ENCODE measurements at places on chromosomes 3 and 15.

DNA sequence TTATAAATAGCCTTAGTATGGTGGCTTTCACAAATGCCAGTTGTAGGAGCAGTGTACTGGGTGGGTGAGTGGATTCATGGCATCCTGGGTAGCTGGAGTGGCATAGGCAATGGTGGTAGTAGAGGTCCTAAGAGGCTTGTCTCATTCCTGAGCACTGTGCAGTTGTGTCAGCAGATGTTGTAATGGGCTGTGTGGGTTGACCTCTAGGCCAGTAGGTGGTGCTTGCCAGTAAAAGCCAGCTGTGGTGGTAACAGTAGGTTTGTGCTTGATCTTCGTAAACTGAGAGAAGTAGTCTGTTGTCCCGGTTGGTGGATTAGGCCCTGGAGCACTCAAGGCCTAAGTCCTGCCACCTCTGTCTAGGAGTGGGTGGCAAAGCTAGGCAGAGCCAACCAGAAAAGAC, 149.7 kb upstream of the SUCLG2 start:
- DNase-seq, result no peak

DNA sequence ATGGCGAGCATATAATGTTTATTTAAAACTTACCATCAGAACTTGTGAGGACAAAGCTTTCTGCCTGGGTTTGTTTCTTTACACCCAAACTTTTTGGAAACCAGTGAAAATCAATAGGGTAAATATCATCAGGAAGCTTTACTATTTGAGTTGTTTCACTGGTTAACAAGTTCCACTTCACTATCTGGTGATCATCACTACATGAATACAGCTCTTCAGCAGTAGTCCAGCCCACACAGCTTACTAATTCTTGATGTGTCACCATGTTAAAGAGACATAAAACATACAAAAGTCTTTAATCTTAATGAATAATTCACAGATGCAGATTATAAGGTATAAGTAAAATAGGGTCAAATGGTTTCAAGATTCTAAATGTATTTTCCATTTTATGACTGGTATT, 17.6 kb downstream of the IFT80 start:
- no peak for DNase-seq

DNA sequence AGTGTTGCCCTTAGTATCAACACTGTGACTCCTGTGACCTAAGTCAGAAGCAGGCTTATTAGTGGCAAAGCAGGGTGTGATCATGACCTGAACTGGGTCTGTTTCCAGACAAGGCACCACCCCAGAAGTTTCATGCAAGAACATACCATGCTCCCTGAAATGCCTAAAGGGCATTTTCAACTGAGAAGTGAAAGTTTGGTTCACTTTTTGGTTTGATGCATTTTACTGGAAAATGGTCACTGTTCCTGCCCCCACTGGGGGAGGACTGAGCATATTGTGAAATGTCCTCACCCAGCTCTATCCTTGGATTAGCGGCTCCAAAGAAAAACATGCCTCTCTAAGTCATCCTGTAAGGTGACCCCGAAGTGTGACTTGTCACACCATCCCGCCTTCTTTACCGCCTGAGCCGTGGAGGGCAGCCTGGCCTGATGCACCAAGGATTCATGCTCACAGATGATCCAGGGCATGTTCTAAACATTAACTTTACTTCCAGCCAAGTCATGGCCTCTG, 3.1 kb upstream of the FAM240A start:
- DNase-seq, result no peak

- no peak for DNase-seq
Measured at GRCh38 chr3:130846181-130846580, 47.7 kb upstream of the ATP2C1 start.

GRCh38 chr15:48393645-48394506, 62.6 kb downstream of the DUT start:
- DNase-seq, result no peak
